ENCODE measurements at places on chromosomes 2 and 18. TPM values are rescaled to one million over a fixed set of nuclear protein-coding genes. Genes with fewer than 3 reads are reported as not detected.

DNA sequence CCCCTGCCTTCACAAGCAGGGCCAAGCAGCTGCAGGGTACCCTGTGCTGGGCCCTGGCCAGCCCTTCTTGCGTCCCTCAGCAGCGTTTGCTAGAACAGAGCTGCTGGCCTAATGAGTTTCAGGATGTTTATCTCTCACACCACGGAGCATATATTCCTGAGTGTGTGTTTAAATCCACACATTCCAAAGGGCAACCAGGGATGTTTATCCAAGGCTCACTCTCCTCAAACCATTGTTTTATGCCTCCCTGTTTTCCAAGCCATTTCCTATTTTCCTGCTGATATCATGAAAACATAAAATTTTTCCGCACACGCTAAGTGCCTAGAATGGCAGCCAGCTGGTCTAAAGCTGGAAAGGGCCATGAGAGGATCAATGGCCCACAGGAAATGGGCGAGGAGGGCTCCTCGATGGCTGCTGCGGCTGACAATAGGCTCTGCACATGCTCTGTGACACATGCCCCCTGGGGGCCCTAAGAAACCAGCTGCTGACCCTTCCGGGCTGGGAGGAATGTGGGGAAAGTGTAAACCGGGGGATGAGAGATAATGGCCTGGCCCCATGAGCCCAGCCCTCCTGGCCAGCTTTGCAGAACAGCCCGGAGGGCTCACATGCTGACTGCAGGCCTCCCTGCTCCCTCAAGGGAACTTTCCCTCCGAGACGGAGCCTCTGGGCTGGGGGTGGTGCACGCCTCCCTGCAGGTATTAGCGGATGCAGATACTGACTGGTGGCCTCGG is 194.0 kb downstream of the NDUFA10 start:
- H3K27ac ChIP-seq = peak overlapping the region; percentile 73
- peak; percentile 76 for DNase-seq
- no peak overlapping the region for H3K4me3 ChIP-seq

DNA sequence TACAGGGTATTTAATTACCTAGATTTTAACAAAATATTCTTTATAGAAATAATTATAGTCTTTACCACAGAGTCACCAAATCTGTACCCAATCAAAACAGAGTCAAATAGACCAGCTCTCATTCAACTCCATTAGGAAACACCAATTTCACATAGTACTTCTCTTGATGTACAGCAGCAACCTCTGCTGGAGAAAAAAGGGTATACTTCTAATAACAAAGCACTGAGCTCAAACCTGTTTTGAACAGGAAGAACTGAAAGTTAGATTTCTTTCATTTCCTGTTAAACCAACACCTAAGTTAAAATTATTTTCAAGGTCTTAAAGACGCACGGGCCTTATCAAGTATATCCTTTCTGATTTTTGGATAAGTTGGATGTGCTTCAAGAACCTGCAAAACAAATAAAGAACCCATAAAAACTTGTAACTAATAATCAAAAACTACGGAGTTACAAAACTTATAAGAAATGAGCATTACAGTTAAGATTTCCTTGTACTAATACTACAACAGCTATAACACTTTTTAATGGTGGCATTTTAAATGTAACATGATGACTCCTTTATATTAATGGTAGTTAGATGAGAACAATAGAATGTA is 79.0 kb downstream of the TTC21B start:
- H3K4me3 ChIP-seq = no peak overlapping the region
- H3K4me1 ChIP-seq = peaks cover 4% of the 10 kb centered on the region
- H3K27ac ChIP-seq = no peak overlapping the region

DNA sequence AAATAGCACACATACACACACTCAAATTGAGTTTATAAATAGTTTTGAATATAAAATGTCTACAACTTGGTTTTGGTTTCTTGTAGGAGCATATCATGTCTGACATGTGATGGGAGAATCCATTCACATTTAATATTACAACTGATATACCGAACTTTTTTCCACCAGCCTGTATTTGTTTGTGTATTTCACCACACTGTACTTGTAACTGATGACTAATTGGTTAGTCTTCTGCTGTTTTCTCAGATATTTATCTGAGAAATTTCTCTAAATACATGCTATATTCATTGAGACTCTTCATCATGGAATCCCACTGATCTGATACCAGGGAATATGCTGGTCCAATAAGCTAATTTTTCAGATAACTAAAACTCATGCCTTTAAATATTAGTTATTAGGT is 56.3 kb upstream of the UBXN4 start:
- H3K27ac ChIP-seq = no peak overlapping the region
- DNase-seq = no peak
- no peak overlapping the region for H3K4me3 ChIP-seq
- peaks cover 17% of the 10 kb centered on the region for H3K36me3 ChIP-seq
- H3K4me1 ChIP-seq = no peaks in the 10 kb centered on the region

DNA sequence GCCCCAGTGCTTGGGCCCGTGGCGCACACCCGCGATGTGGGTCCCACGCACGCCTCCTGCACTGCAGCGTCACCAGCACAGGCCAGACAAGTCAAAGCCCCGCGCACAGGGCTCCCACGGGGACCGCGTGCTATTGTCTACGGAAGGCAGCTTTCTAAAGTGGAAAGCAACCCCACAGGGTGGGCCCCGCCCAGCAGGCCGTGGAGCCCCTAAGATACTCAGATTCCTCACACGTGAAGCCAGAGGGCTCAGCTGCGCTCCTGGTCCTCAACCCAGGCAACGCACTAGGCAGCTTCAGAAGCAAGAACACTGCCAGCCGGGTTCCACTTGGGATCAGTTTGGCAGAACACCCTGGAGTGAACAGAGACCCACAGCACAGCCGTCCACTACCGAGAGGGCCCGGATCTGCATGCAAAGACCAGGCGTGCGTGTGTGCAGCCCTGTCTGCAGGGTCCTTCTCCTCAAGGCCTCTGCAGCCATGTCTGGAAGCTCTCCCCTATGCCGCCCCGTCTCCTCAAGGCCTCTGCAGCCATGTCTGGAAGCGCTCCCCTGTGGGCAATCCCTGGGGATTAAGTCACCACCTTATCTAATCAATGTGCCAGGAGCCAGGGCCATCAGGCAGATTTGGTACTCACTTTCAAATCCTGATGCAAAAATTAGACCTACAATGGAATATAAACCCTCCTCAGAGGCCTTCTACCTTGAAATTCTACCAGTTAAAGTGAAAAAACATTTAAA is 231.3 kb downstream of the HDAC4 start:
- H3K27ac ChIP-seq = no peak overlapping the region
- H3K4me3 ChIP-seq = no peak overlapping the region
- peaks cover 7% of the 10 kb centered on the region for H3K36me3 ChIP-seq

GRCh38 chr2:121090088-121090715 is 194.8 kb downstream of the TFCP2L1 start:
- peak; percentile 36 for DNase-seq
- H3K27me3 ChIP-seq = no peaks in the 10 kb centered on the region

GRCh38 chr18:79829136-79829854 is 31.6 kb downstream of the KCNG2 start:
- no peak overlapping the region for H3K4me3 ChIP-seq
- peaks cover 10% of the 10 kb centered on the region for H3K4me1 ChIP-seq
- no peak overlapping the region for H3K27ac ChIP-seq
- H3K36me3 ChIP-seq = no peaks in the 10 kb centered on the region
- H3K27me3 ChIP-seq = no peaks in the 10 kb centered on the region
- DNase-seq = no peak

GRCh38 chr2:31980674-31981356 is 30.0 kb downstream of the MEMO1 start:
- no peak overlapping the region for H3K4me3 ChIP-seq
- no peak for DNase-seq
- H3K27ac ChIP-seq = peak overlapping the region; percentile 55
- peaks cover 19% of the 10 kb centered on the region for H3K36me3 ChIP-seq

Gene KCNIP3
- 4.4 TPM for total RNA-seq

Gene GTF2A1L
- total RNA-seq = 4.7 TPM

Gene TFCP2L1
- 2.4 TPM for total RNA-seq

Gene TSN
- 43.2 TPM for total RNA-seq

Gene SLC5A7
- not detected for total RNA-seq

Data from spleen (tissue), 13 donors.